ENCODE measurements at places on chromosomes 5 and 9. TPM values are rescaled to one million over a fixed set of nuclear protein-coding genes. Genes with fewer than 3 reads are reported as not detected.

GRCh38 chr5:135993880-135994636, 34.7 kb upstream of the TGFBI start:
- DNase-seq, result no peak

- no peak for DNase-seq
Measured at GRCh38 chr9:127873223-127873691, 4.2 kb downstream of the AK1 start.

Gene SARDH
- 10.4 TPM for total RNA-seq

GRCh38 chr9:125511789-125512660, 195.0 kb downstream of the MAPKAP1 start:
- DNase-seq, result no peak

DNA sequence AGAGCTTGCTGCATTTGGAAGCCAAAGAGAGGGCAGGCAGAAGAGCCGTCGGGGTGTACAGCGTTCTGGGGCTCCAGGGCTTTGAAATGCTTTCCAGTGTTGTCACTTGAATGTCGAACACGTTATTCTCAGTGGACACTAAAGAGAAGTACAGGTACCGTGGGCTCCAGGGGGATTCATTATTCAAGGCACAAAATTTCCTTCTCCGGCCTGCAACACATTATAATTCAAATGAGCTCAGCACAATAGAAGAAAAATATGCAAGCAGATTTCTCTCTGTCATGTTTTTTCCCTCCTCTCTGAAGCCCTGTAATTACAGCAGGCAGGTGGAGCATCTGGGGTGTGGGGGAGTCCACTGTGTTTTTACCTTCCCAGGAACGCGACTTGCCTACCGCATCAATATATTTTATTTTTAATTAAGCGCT, 293.1 kb downstream of the ZSWIM6 start:
- DNase-seq, result peak; percentile 29
